ENCODE measurements at places on chromosomes 7 and 10. TPM values are rescaled to one million over a fixed set of nuclear protein-coding genes. Genes with fewer than 3 reads are reported as not detected.

The SEMA3D gene
- 7.0 TPM for total RNA-seq

DNA sequence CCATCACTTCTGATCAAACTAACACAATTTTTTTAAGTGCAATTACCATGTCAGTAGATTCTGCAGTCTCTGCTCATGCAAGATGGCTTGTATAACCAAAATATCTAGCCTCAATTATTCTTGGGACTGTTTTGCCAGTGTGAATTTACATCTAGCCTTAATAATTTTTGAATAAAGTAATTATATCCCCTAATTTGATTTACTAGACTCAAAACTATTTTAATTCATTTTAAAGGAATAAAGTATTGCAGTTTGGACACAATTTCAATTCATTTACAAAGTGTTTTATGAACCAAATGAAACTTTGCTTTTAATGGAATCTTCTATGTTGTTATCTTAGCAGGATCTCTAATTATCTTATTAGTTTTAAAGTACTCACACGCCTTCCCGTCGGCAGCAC is 55.7 kb downstream of the SGCE start:
- H3K4me1 ChIP-seq = no peaks in the 10 kb centered on the region
- no peak overlapping the region for H3K27ac ChIP-seq
- H3K27me3 ChIP-seq = no peaks in the 10 kb centered on the region
- H3K36me3 ChIP-seq = no peaks in the 10 kb centered on the region

DNA sequence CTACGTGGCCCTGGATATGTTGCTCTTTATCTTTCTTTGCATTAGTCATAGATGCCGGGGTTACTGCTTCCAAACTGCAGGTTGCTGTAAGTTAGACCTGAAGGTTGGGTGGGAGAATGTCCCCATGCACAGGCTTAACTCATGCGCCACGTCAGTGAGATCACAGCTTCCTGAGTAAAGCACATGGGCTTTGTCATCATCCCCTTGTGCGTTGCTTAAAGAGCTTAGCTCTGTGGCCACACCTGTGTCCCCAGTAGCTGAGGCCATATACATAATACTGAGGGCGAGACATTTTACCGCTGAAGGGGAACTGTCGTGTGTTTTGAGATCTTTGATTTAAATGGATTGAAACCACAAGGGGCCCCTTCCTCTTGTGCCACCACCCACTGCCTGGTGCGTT is 45.8 kb upstream of the BTBD16 start:
- H3K27ac ChIP-seq = no peak overlapping the region
- no peak overlapping the region for H3K4me3 ChIP-seq
- DNase-seq = no peak
- H3K27me3 ChIP-seq = no peaks in the 10 kb centered on the region

- H3K36me3 ChIP-seq = no peaks in the 10 kb centered on the region
- peak overlapping the region; percentile 96 for H3K27ac ChIP-seq
- H3K27me3 ChIP-seq = no peaks in the 10 kb centered on the region
- DNase-seq = no peak
- H3K4me3 ChIP-seq = peak overlapping the region; percentile 88
Observed at GRCh38 chr7:39952803-39953202, 2.7 kb downstream of the CDK13 start.

- no peaks in the 10 kb centered on the region for H3K27me3 ChIP-seq
- no peaks in the 10 kb centered on the region for H3K36me3 ChIP-seq
- no peak overlapping the region for H3K4me3 ChIP-seq
- no peak overlapping the region for H3K27ac ChIP-seq
- H3K4me1 ChIP-seq = peaks cover 4% of the 10 kb centered on the region
Observed at GRCh38 chr10:124946945-124947344, 5.0 kb downstream of the ZRANB1 start.

GRCh38 chr7:140992422-140992821 is 22.3 kb downstream of the MRPS33 start:
- H3K4me3 ChIP-seq = no peak overlapping the region
- no peaks in the 10 kb centered on the region for H3K27me3 ChIP-seq
- no peaks in the 10 kb centered on the region for H3K4me1 ChIP-seq
- H3K27ac ChIP-seq = no peak overlapping the region
- H3K36me3 ChIP-seq = no peaks in the 10 kb centered on the region

The SEC31B gene
- 18.1 TPM for total RNA-seq

- H3K27me3 ChIP-seq = no peaks in the 10 kb centered on the region
- H3K36me3 ChIP-seq = no peaks in the 10 kb centered on the region
- peak; percentile 54 for DNase-seq
- no peak overlapping the region for H3K4me3 ChIP-seq
- H3K27ac ChIP-seq = no peak overlapping the region
- no peaks in the 10 kb centered on the region for H3K4me1 ChIP-seq
Observed at GRCh38 chr7:31633894-31634494, 53.0 kb upstream of the PPP1R17 start.

The MOGAT3 gene
- not detected for total RNA-seq

The ACTR3C gene
- total RNA-seq = 5.0 TPM

- no peak for DNase-seq
- no peaks in the 10 kb centered on the region for H3K36me3 ChIP-seq
- H3K4me1 ChIP-seq = no peaks in the 10 kb centered on the region
- H3K27ac ChIP-seq = no peak overlapping the region
- no peak overlapping the region for H3K4me3 ChIP-seq
- H3K27me3 ChIP-seq = no peaks in the 10 kb centered on the region
Observed at GRCh38 chr7:36615852-36616540, 108.3 kb downstream of the AOAH start.

DNA sequence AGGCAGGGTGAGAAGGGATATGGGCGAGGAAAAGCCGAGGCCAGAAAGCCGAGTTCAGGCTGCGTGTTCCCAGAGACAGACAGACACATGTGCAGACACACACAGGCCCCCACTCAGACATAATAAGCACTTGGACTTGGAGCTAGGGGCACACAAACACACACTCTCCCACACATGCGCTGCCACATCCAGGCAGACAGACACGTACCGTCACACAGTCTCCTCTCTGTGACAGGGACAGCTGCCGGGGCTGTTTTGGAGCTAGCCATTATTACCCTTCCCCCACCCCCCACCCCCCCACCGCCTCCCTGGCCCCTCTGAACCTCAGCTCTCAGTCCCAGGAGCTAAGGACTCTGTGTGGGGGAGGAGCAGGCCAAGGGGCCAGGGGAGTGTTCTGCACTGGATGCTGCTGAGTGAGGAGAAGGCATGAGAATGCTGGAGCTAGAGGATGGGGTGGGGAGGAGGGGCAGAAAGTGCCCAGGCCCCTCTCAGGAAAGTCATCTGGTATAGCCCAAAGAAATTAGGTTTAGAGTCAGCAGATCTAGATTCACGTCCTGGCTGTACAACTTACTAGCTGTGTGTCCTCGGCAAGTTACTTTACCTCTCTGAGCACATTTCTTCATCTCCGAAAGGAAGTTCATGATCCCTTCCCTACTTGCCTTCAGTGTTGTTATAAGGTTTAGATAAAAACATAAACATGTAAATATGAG is 6.3 kb downstream of the PITX3 start:
- H3K27ac ChIP-seq = no peak overlapping the region
- no peak for DNase-seq
- H3K4me1 ChIP-seq = peaks cover 8% of the 10 kb centered on the region
- no peaks in the 10 kb centered on the region for H3K36me3 ChIP-seq
- peaks cover 21% of the 10 kb centered on the region for H3K27me3 ChIP-seq
- H3K4me3 ChIP-seq = no peak overlapping the region

- H3K27ac ChIP-seq = peak overlapping the region; percentile 92
- no peaks in the 10 kb centered on the region for H3K4me1 ChIP-seq
- H3K27me3 ChIP-seq = no peaks in the 10 kb centered on the region
Observed at GRCh38 chr7:131284702-131285419, 42.8 kb upstream of the MKLN1 start.

DNA sequence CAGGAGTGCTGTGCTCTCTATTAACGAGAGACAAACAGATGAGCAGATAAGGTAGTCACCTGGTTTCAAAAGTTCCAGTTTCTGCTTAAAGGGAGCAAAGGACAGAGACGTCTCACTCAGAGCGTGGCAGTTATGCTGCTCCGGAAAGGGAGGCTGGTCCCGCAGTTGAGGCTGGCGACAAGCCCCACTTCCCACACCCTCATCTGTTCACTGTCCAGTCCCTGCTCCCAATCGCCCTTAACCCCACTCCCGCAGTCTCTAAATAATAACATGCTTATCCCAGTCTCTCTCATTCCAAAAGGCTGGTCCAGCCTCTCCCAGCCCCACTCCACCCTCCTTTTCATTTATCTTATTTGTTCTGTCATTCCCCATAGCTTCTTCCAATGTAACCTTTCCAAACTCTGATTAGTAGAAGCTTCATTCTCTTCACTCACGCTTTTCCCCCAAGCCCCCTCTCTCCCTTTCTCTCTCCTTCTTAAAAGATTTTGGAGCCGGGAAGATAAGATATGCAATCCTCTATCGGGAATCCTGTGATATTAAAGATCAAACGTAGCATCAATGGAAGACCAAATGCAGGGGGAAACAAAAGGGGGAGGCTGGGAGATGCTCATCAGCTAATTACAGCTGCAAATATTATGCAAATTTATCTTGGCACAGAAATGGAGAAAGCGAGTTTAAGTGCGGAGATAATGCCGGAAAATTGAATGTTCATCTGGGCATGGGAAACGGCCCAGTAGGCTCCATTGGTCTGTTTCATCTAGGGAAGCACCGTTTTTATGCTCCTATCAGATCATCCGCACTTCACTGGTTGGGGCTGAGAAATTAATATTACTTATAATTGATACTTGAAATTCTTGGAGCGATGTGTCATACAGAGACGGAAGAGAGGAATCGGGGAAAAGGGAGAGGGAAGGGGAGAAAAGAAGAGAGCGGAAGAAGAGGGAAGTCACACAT is 16.3 kb upstream of the GATA3 start:
- no peak for DNase-seq
- peaks cover 11% of the 10 kb centered on the region for H3K27me3 ChIP-seq
- no peak overlapping the region for H3K27ac ChIP-seq
- no peaks in the 10 kb centered on the region for H3K36me3 ChIP-seq
- H3K4me1 ChIP-seq = peaks cover 4% of the 10 kb centered on the region

GRCh38 chr7:114956702-114957101 is 34.8 kb downstream of the MDFIC start:
- DNase-seq = no peak
- no peaks in the 10 kb centered on the region for H3K27me3 ChIP-seq
- H3K36me3 ChIP-seq = no peaks in the 10 kb centered on the region
- no peak overlapping the region for H3K27ac ChIP-seq
- H3K4me3 ChIP-seq = no peak overlapping the region

DNA sequence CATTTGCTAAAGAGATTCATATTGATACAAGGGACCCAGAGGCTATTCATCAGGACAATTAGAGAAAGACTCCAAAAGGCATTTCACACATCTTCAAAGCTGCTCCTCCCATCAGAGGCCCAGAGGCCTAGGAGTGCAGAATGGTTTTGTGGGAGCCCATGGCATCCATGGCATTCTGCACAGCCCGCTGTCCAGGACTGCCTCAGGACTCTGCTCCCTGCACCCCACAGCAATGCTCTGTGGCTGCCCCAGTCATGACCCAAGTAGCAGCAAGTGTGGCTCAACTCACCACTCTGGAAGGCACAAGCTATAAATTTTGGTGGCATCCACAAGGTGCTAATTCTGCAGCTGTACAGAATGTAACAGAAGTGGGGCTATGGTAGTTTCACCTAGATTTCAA is 38.5 kb downstream of the ZNF438 start:
- H3K4me3 ChIP-seq = no peak overlapping the region
- H3K27ac ChIP-seq = no peak overlapping the region
- H3K4me1 ChIP-seq = no peaks in the 10 kb centered on the region
- H3K36me3 ChIP-seq = no peaks in the 10 kb centered on the region
- H3K27me3 ChIP-seq = no peaks in the 10 kb centered on the region

The ZNF365 gene
- total RNA-seq = 0.66 TPM

The TBX20 gene
- total RNA-seq = not detected

DNA sequence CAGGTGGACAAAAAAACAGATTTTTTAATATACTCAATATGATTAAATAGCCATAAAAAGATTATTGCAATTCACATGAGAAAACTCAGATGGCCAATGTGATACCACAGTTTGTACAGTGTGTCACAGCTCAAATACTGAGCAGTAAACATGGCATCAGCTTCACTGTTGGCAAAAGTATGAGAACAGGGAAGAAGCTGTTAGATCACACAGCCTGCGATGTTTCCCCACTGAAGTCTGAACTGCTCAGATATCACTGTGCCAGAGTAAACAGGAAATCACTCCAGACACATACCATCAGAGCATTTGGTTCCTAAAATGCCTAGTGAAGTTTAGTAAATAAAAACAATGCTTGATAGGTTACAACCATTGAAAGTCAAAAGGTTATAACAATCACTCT is 347.8 kb downstream of the ETV1 start:
- no peak overlapping the region for H3K4me3 ChIP-seq
- H3K27ac ChIP-seq = no peak overlapping the region
- no peaks in the 10 kb centered on the region for H3K36me3 ChIP-seq
- no peak for DNase-seq
- no peaks in the 10 kb centered on the region for H3K4me1 ChIP-seq

- H3K36me3 ChIP-seq = no peaks in the 10 kb centered on the region
- no peaks in the 10 kb centered on the region for H3K27me3 ChIP-seq
- no peak overlapping the region for H3K27ac ChIP-seq
- H3K4me1 ChIP-seq = no peaks in the 10 kb centered on the region
- H3K4me3 ChIP-seq = no peak overlapping the region
- DNase-seq = no peak
Observed at GRCh38 chr7:20193873-20194272, 23.3 kb downstream of the MACC1 start.

The TUBAL3 gene
- not detected for total RNA-seq

All from breast epithelium (tissue), 4 donors.